ENCODE measurements at places on chromosomes 4 and X.
A peak's percentile ranks its signal among the peaks of the same experiment; 100 is the strongest.

GRCh38 chrX:72624194-72624593 is 51.6 kb upstream of the HDAC8 start:
- no peak for DNase-seq

- DNase-seq = no peak
Measured at GRCh38 chr4:173039617-173040577, 128.7 kb upstream of the GALNT7 start.

DNA sequence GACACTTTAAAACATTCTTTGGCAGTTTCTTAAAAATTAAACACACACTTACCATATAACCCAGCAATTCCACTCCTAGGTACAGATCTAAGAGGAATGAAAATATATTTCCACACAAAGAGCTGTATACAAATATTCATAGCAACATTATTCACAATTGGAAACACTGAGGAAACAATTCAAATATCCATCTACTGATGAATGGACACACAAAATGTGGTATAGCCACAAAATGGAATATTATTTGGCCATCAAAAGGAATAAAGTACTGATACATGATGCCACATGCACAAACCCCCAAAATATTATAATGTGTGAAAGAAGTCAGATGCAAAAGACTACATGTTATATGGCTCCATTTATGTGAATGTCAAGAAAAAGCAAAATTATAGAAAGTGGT is 70.9 kb downstream of the HS6ST2 start:
- DNase-seq = no peak

GRCh38 chr4:19700992-19701391 is 550.7 kb upstream of the SLIT2 start:
- peak; percentile 68 for DNase-seq

GRCh38 chr4:168293386-168293975 is 25.1 kb downstream of the DDX60 start:
- no peak for DNase-seq

DNA sequence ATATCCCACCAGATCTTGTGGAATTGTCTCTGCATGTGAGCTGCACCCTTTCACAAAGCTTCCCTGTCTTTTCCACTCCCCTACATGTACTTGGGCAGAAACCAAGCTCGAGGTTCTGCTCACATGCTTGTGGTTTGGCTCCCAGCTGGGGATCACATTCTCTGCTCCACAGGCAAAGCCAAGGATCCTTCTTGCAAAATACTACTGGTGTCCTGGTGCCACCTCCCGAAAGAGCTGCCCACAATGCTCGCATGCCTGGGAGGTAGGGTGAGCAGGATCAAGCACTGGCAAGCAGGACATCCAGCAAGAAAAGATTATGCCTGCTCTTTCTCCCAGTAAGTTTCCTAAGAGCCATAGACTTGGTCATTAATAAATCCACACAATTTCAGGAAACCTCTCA is 45.1 kb upstream of the PPARGC1A start:
- peak; percentile 50 for DNase-seq

- peak; percentile 47 for DNase-seq
Measured at GRCh38 chr4:2891294-2891693, 47.6 kb downstream of the ADD1 start.

- DNase-seq = no peak
Measured at GRCh38 chr4:128859887-128860677, 50.6 kb downstream of the JADE1 start.

- no peak for DNase-seq
Measured at GRCh38 chr4:140869446-140869845, 113.3 kb upstream of the TBC1D9 start.

DNA sequence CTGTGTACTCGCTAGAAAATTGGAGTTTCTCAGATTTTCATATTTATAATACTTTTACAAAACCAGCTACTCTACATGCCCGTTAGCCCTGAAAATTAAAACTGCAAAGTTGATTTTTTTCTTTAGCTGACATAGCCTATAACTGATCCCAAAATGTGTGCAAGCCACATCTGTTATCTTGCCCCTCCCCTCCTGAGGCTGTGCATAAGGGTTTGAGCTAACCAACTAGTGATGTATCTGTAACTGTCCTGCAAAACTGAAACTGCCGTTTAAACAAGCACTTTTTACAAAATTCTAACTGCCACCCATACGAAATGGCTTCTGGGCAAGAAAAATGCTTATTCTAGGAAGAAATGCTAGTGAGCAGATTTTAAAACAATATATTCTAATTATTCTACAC is 59.1 kb downstream of the EDNRA start:
- DNase-seq = no peak

- no peak for DNase-seq
Measured at GRCh38 chr4:47442980-47443379, 20.5 kb downstream of the COMMD8 start.

DNA sequence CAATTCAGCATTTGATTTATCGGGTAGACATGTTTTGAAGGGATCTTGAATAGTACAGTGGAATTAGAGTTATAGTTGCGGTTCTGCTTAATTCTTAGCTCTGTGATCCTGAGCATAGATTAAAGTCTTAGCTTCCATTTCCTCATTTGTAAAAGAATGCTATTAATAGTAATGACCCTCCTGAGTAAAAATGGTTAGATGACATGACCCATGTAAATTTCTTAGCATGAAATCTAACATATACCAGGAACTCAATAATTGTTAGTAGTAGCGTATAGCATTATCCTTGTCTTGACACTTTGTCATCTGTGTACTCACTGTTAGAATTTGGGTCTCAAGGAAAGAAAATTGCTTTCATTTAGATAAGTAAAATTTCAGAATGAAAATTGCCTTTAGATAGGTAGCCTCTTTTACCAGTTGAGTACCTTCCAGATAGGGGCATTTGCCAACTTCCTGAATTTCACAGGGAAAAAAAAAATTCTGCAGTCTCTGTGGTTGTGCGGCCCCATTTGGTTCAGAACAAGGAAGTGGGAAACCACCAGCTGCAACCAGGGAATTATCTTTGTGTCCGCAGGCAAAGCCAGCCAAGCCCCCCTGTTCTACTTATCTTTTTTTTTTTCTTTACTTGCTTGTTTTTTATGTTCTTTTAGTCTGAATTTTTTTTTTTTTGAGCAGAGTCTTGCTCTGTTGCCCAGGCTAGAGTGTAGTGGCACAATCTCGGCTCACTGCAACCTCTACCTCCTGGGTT is 86.9 kb downstream of the TMEM164 start:
- DNase-seq = no peak

- DNase-seq = no peak
Measured at GRCh38 chrX:153340111-153340510, 6.2 kb downstream of the ZNF275 start.

DNA sequence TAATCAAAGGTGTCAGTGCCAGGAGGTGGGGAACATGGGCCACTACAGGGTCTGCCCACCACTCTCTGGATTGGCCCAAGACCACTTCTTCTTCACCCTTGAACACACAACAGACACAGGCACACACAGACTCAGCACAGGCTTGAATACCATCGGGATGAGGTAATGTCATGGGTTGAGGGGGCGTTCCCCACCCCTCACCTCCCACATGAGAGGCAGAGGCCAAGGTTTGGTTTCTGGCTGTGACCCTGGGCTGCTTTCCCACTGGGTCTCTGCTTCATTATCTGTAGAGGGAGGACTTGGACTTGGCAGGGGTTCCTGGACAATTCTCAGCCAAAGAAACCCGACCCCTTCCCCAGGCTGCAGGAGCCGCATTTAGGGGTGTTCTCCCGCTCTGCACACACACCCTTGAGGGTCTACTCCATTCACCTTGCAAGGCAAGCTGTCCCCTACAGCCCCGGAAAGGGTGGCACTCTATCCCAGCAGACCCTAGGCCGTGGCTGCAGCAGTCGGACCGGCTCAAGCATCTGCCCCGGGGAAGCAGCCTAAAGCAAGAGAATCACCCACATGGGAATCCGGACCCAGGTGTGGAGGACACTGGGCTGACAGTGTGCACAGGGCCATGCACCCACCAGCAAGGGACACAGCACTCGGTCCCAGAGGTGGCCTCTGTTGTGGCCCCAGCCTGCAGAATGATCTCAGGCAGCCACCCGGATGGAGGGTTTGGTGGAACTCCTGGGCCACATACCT is 62.4 kb downstream of the TRMT44 start:
- DNase-seq = no peak
